Epithelial cell of esophagus (primary cell): ENCODE measurements at places on chromosomes 6 and 20.

- no peak for DNase-seq
These were observed 43.7 kb downstream of the VGLL2 start for GRCh38 chr6:117309069-117309468.

DNA sequence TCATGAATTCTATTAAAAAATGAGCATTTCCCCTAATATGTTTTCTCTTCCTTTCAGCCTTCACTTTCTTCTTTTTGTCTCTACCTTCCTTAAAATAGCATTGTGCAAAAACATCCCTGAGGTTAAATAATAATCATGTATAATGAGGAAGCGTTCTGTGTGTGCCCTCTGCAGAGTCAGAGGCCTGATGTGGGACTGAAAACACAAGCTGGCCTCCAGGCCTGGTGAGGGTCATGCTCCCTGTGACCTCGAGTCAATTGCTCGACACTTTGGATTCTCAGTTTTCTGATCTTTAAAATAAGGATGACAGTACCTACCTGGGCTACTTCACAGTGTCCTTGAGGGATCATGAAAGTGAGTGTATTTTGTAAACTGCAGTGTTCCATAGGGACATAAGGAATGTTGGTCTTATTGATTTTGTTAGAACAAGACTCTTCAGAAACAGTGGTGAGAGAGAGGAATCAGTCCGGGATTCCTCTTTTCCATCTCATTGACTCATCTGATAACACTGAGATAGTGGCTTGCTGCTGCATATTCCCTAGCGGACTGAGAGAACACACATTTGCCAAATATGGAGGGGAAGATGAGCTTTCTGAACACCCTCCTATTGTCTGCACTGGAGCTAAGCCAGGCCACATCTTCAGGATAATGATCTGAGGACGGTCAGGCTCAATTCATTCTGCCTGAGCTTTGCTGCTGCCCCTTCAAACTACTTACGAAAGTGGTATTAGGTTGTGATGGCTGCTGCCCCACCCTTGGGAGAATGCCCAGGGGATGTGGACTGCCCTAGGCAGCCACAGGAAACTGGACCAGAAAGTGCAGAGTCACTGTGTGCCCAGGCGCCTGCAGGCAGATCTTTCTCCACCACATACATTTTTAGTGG lies 39.6 kb upstream of the PDE7B start:
- no peak for DNase-seq

- DNase-seq, result peak; percentile 12
These were observed 7.6 kb upstream of the UST start for GRCh38 chr6:148738946-148739821.

DNA sequence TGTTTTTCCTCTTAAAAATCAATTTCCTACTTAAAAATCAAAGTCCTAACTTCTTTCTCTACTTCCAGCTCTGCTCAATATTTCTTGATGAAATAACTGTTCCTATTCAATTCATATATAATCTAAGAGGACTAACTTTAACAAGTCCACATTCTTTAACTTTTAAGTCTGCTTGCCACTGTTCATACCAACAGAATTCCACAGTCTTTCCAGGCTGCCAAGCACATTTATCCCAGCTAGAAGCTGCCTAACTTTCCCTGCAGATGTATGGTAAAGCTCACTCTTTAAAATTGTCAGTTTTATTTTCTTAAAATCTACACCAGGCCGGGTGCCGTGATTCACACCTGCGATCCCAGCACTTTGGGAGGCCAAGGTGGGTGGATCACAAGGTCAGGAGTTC lies 11.5 kb downstream of the CALHM6 start:
- no peak for DNase-seq

GRCh38 chr6:46719099-46719498 lies 16.1 kb downstream of the PLA2G7 start:
- DNase-seq, result peak; percentile 96

DNA sequence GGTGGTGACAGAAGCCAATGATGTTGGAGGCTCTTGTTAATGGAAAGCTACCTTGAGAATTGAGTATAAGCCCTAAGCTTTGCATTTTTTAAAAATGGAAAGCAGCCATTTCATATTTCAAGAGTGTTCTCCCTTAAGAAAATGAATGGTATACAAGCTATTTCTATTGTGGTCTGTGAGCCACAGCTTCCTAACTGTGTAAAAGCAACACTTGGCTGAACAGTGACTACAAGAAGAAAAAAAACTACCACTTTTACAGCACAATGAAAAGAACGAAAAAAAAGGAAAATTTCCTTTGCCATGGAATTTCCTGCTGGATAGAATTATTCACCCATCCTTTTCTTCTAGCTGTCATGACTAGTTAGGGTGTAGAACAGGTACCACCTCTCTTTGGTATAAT lies 397.1 kb upstream of the BTBD3 start:
- DNase-seq, result no peak

DNA sequence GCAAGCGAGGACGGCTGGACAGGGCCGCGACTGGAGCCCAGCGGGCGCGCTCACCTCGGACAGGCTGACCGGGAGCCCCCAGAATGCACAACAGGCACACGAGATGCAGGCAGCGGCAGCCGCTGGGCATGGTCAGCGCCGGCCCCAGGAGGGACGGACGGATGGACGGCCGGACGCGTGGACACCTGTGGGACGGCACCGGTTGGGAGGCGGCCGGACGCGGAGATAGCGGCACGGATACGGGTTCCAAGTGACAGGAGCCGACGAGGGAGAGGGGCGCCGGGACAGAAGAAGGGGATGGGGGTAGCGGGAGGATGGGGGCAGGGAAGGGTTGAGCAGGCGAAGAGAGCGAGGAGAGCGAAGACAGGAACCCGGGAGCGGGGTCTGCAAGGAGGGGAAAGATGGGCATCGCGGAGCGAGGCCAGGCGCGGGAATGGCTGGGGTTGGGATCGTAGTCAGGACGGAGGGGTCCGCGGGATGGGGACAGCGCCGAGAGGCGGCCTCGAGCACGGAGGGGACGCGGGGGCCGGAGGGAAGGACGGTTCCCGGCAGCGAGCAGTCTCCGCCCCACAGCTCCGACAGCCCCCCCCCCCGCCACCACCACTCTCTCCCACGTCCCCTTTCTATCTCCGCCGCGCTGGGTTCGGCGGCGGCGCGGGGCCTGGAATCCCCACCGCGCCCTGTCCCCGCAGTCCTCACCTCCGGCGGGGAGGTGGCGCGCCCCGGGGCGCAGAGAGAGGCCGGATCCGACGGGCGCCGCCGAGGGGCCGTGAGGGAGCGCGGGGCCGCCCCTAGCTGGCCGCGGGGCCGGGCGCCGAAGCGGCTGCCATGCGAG lies 435 bp downstream of the DLK2 start:
- DNase-seq, result peak; percentile 8

GRCh38 chr20:49526056-49526455 lies 41.9 kb downstream of the PTGIS start:
- no peak for DNase-seq

DNA sequence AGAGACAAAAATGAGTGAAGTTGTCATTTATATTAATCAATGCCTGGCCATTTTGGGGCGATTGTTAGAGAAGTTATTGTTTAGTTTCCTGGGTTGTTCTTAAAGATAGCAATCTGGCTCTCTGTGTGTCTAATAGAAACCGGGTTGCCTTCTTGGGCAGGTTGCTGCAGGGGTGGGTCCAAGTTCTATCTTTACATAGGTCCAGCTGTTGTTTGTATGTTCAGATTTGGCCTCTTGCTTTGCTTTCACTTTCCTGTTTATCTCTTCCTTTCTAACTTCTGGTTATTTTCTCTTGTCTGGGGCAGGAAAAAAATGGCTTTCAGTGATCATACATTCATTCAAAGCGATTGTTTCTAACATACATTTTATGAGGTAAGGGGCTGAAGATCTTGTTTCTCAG lies 128.4 kb upstream of the NOX3 start:
- DNase-seq, result no peak

GRCh38 chr20:38270869-38271605 lies 10.5 kb upstream of the KIAA1755 start:
- DNase-seq, result peak; percentile 92

GRCh38 chr6:73969971-73970970 lies 274.3 kb downstream of the CD109 start:
- DNase-seq, result peak; percentile 73

- DNase-seq, result no peak
These were observed 474.4 kb upstream of the HSF2 start for GRCh38 chr6:121925024-121925423.

- no peak for DNase-seq
These were observed 31.3 kb upstream of the SH3BGRL2 start for GRCh38 chr6:79599725-79600259.

DNA sequence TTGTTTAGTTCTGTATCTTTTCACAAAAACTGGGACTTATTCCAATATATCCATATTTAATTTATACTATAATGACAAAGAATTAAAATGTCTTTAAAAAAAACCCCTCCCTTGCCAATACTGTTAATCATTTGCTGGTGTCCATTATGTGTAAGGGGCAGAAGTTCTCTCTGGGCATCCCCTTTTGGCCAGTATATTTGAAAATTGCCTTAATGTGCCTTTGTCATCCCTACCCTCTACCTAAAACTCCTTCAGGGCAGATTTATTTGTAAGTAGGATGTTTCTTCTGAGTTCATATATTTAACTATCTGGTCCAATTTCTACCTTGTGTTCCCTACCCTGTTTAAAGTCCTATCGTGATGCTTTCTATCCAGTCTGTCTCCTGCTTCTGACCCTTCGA lies 62.9 kb downstream of the ARHGAP18 start:
- DNase-seq, result no peak

DNA sequence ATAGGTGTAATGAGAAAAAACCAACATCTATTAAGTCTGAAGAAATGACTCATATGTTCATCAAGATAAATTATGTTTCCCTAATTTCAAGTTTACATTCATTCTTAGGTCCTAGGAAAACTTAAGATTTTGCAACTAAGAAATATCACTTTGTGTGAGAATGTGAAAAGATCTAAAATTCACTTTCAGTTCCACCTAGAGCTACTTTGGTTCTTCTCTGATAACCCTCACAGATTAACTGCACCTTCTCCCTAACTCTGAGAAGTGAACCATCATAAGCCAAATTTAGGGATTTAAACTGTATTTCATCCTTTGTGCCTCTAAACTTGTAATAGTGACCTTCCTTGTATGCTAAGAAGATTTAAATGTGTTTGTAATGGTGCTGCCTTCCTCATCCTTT lies 213.0 kb downstream of the FRK start:
- DNase-seq, result no peak

DNA sequence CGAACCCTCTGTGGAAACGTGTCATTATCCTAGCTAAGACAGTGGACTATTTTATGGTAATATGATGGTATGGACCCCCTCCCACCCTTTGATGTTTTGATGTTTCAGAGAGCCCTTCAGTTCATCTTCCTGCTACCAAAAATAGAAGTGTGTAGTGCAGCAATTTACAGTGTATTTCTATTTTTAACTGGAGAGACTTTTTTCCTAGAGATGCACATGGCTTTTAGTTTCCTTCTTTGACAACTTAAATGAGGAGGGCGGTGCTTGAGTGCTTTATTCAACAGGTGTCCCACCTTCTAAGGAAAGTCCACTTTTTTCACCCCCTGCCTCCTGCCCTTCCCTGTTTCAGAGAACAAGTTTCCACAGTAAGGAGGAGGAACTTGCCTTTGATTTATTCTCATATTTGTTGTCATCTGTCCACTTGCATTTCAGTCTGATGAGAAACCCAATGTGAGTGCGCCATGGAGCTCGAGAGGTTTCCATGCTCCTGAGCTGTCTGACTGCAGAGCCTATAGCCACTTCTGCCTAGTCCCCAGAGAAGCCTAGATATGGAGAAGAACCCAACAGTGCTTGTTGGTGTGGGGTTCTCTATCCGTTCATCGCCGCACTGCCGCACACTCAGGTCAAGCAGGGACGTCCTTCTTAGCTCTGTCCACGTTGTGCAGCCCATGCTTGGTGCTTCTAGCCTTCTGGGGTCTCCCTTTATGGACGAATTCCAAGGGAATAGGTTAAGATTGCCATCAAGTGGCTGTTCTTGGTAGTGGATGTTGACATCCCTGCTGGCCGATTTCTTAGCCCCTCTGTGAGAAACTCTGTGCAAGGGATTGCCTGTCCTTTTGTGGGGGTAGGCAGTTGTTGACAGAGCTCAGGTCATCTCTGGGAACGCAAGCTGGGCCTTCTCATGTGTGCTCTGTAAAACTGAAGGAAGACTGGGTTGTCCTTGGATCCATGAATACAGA lies 144.2 kb downstream of the JARID2 start:
- no peak for DNase-seq

- DNase-seq, result peak; percentile 67
These were observed at the start of gene GPR6 for GRCh38 chr6:109978174-109979032. TSS of gene GPR6 (plus strand) at chr6:109978311. CDS start at chr6:109979113, 802 bp downstream.

DNA sequence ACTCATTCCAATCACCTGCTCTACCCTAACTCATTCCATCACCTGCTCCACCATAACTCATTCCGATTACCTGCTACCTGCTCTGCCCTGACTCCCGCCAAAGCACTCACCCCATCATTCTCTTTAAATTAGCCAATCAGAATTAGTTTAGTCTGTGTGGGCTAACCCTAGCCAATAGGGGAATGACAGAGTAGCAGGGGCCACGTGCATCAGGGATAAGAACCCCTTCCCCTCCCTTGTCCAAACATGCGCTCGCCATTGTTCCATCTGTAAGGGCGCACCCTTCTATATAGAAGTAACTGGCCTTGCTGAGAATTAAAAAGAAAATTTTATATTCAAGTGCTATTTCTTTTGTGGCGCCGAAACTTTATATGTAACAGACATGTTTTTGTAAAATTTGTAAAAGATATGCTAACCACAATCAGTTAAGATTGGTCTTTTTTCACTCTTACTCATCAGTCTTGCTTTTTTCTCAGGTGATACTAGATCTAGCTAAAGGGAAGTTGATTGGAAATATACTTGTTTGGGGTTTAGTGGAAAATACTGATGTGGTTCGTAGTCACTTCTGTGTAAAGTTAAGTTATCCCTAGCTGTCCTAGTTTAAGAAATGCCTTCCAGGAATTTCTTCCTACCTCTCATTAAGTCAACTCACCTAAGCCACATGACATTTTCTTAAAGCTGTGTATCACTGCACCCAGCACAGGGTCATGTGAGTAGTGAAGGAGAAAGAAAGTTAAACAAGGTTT lies 16.5 kb downstream of the RTN4IP1 start:
- DNase-seq, result no peak

DNA sequence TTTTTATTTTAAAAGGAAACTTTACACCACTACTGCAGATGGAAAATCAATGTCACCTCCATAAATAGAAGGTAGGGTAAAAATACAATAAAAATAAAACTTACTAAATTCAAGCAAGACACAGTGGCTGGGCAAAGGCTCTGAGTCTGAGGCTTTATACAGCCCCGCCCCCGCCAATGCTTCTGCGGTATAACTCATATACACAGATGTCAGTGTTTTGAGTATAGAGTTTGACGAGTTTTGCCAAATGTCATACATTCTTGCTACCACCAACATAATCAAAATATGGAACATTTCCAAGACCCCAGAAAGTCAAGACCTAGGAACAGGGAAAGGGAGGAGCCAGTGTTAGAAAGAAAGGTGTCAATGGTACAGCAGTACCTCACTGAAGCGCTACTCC lies 12.8 kb downstream of the NFATC2 start:
- no peak for DNase-seq
